NCI-H1694 treated with DMSO at 0.1 percent for 48 hours (cell line): ENCODE measurements at places on chromosomes 4 and X.

DNA sequence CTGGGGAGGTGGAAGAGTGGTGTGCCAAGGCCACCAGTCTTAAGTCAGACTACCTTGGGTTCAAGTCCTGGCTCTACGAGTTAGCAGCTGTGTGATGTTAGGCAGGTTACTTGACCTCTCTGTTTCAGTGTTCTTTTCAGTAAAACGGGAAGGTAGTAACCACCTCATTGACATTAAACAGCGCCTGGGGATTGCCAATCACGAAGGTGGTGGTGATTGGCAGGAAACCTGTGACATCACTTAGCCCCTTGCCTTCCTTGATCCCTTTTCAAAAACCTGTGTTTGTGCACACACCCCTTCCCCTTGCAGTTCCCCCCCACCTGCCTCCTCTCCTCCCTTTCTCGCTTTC, 7.6 kb downstream of the KLF3 start:
- DNase-seq = no peak

DNA sequence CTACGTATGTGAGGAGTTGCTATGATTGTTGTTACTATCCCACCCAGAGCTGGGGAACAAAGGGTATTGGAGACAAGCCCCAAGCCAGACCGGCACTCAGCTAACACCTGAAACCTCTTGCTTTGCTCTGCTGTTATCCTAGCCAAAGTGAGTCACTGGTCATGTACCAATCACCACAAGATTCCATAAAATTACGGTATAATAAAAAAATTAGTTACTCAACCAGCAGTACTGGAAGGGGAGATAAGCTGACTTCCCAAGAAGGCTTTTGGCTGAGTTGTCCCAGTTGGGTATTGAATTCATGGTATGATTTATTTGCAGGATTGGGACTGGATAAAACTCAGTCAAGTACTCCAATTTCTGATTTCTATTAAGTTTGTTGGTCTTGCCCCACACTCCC, 5.3 kb downstream of the EDA2R start:
- no peak for DNase-seq

DNA sequence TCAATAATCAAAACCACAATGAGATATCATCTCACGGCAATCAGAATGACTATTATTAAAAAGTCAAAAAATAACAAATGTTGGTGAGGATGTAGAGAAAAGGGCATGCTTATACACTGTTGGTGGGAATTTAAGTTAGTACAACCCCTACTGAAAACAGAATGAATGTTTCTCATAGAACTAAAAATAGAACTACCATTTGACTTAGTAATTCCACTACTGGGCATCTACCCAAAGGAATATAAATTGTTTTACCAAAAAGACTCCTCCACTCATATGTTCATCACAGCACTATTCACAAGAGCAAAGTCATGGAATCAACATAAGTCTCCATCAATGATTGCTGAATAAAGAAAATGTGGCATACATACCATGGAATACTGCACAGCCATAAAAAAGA, 278.1 kb upstream of the ARSJ start:
- no peak for DNase-seq

DNA sequence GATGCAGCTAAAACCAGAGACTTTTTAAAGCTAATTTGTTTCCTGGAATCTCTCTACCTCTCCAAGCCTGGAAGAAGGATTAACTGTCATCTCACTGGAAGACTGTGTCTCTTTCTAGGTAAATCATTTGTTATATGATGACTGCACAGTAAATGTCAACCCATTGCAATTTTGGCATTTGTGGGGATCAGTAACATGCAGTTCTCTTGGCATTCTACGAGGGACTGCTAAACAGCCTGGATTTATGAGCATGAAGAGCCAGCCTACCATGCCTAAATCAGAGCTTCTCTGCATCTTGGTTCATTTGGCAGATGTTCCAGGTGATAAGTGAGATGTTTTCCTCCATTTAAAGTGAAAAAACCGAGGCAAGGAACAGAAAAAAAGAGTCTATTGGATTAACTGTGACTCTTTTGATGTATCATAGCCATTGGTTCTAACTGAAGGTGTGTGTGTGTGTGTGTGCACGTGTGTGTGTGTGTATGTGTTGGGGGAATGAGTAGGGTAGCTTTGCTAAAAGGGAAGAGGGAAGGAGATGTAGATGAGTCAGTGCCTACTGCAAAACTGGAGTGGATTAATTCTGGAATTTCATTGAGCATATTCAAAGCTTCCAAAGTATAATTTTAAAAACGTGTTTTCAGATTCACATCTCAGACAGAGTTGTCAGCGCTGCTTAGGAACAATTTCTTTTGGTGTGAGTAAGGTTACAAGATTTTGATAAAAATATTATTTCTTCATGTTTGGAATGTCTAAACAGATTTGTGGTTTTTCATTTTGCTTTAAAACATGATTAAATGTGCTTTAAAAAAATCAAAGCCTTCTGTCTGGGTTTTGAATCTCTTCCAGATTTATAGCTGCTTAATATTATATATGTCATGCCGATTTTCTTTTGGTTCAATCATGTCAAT, 123.2 kb upstream of the LNX1 start:
- DNase-seq = no peak

GRCh38 chr4:27098034-27098433, 237.4 kb downstream of the STIM2 start:
- no peak for DNase-seq

DNA sequence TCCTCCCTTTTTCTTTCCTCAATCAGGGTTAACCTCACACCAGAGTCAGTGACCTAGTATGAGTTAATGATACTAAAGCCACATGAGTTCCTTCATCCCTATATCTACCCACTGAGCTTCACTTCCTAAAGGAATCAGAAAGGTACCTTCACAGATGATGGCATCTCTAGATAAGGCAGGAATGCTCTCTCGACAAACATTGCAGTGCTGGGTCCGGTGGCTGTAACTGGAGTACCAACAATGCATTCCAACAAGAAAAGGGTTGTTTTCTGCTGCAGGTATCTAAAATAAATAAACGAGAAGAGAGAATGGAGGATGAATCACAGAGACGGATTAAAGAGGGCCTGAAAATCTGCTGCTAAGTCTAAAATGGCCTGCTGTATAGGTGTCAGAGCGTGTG, 66.7 kb downstream of the DGKK start:
- DNase-seq = no peak

DNA sequence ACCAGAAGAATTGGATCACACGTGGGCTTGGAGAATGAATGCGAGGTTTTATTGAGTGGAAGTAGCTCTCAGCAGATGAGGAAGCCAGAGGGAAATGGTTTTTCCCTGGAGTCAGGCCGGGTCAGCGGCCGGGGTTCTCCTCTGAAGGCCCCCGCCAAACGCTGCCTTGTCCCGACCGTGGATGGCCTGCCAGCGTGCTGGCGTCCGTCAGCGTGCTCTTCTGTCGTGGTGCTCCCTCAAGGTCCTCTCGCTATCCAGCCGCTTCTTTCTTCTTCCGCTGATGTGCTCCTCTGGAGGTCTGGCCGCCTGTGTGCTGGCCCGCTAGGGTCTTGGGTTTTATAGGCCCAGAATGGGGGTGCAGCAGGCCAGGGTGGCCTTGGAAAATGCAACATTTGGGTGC, 632.2 kb downstream of the TRAM1L1 start:
- no peak for DNase-seq

DNA sequence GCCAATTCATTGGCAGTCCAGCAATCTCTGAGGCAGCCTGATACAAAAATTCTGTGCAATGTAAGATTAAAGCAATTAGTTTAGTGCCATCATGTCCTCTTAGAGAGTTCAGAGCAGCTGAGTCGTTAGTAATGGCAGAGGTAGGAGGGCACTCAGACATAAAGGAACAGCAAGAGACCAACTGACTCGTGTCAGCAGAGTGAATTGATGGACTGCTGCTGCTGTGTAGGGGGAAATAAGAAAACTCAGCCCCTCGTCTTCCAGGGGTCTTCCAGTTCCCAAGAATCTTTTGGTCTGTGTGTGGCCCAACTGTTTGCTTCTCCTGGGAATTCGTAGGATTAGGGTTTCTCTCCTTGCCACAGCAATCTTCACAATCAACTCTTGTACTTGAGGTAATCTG, 100.9 kb downstream of the TTC29 start:
- DNase-seq = no peak

DNA sequence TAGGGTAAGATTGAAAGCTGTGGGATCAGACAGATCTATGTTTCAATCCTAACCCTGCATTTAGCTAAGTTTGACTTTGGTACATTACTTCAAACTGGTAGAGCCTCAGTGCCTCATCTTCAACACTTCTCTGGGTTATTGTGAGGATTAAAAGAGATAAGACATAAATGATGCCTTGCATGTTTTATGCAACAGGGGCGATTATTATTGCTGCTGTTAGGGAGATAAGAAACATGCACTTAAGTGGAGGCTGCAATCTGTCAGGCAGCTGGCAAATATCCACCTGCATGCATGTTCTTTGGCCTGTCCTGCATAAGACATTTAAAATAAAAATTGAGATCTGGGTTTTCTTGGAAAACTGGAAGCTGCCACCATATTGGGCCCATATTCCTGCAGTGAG, 24.6 kb downstream of the UNC5C start:
- no peak for DNase-seq

- no peak for DNase-seq
Observed at GRCh38 chr4:86243750-86244149, 116.1 kb downstream of the MAPK10 start.

GRCh38 chr4:85084371-85085094, 118.0 kb upstream of the WDFY3 start:
- DNase-seq = peak; percentile 28

DNA sequence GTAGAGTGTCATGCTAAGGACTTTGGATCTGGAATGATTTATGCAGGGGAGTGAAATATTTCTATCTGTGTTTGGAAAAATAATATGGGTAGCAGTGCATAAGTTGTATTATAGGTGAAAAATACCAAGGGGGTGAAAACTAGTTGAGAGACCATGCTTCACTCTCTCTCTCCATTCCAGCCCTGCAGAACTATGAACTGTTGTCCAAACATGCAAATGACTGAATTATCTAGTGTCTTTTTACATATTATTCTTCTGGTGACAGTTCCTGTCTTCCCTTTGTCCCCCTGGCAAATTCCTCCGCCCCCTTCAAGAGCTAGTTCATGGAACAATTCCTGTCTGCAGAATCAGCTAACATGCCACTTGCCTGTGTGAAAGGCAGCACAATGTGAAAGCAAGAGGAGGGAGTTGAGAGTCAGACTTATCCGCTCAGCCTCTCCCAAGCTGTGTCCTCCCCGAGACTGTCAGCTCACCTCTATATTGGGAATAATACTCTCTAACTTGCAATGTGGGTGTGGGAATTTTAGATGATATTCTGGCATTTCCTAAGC, 2.3 kb downstream of the PF4 start:
- no peak for DNase-seq

DNA sequence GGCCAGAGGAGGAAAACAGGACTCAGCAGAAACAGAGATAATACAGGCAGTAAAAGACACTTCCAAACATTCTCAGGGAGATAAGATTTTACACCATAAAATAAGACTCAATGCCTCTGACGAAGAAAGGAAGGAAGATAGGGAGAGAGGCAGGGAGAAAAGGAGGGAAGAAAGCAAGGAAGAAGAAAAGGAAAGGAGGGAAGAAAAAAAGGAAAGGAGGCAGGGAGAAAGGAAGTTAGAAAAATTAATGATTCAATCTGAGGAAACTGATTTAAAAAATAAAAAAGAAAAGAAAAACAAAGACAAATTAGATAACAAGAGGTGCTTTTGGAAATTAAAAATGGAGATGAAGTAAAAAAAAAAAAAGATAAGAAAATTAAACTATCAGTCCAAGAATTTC, 72.1 kb downstream of the PDS5A start:
- no peak for DNase-seq

GRCh38 chrX:100409610-100410590, at the start of gene PCDH19:
PCDH19 (minus strand) TSS chrX:100410273; CDS start chrX:100408597, 1,676 bp downstream.
- DNase-seq = peak; percentile 16

GRCh38 chr4:128832243-128832625, 22.7 kb downstream of the JADE1 start:
- no peak for DNase-seq

GRCh38 chrX:13658602-13659001, 5.7 kb downstream of the TCEANC start:
- DNase-seq = peak; percentile 2
